CD4-positive, alpha-beta memory T cell (primary cell): ENCODE measurements at places on chromosomes 13 and 19. TPM values are rescaled to one million over a fixed set of nuclear protein-coding genes. Genes with fewer than 3 reads are reported as not detected.
A peak's percentile ranks its signal among the peaks of the same experiment; 100 is the strongest.

DNA sequence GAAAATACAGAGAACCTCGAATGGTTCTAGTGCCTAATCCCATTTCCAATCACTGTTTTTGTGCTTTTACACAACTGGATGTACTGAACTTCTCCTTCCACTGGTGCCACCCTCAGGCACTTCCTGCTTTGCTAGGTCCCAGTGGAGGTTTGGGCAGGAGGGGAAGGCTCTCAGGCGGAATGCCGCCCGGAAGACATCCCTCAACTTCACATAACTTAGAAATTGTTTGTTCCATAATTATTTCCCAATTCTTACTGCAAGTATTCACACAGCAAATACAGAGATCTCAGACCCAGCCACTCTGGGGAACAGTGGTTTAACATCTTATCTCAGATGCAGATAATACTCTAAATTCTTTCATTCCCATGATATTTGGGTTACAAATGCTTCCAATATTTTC lies 195.7 kb upstream of the IPO5 start:
- no peaks in the 10 kb centered on the region for H3K4me1 ChIP-seq
- H3K27ac ChIP-seq = no peak overlapping the region
- H3K27me3 ChIP-seq = no peaks in the 10 kb centered on the region
- no peak for DNase-seq
- H3K4me3 ChIP-seq = no peak overlapping the region
- H3K36me3 ChIP-seq = no peaks in the 10 kb centered on the region

DNA sequence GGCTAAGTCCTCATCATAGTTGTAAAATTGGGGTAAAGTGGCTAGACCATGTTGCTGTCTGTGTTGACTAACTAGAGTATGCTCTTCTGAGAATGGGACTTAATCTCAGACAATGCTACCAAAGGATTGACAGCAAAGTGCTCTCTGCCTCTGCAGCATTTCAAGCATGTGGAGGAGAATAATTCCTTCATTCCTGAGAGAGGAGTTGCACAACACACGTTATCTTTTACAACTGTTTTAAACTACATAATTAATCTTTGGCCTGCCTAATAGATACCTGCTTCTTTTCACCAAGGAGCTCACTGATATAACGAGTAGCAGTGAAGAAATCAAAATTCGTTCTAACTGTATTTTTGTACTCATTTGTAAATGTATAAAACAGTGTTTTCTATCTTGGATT lies 2172.2 kb downstream of the PCDH9 start:
- H3K4me3 ChIP-seq = no peak overlapping the region
- H3K27ac ChIP-seq = no peak overlapping the region
- no peaks in the 10 kb centered on the region for H3K36me3 ChIP-seq
- DNase-seq = no peak
- no peaks in the 10 kb centered on the region for H3K4me1 ChIP-seq

DNA sequence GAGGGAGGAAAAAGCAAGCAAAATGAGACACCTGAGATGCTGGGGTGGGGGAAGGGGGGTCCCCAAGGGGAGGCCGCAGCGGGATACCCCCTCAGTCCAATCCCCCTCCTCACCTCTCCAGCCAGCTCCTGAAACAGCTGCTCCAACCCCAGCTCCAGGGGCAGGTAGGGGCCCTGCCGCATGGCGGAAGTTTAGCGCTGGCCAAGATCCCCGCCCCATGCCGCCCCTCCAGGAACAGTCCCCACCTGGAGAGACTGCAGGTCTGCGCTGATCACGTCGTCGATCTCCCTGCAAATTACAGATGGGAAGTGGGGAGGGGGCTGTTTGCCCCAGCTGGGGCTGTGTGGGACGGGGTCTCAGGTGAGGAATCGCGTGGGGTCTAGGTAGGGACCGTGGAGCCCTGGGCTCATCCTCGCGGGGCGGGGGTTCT lies 9.0 kb downstream of the CAPN12 start:
- peak overlapping the region; percentile 53 for H3K27ac ChIP-seq
- H3K36me3 ChIP-seq = no peaks in the 10 kb centered on the region
- H3K4me1 ChIP-seq = peaks cover 56% of the 10 kb centered on the region
- no peaks in the 10 kb centered on the region for H3K27me3 ChIP-seq
- H3K4me3 ChIP-seq = peak overlapping the region; percentile 2
- peak; percentile 53 for DNase-seq

DNA sequence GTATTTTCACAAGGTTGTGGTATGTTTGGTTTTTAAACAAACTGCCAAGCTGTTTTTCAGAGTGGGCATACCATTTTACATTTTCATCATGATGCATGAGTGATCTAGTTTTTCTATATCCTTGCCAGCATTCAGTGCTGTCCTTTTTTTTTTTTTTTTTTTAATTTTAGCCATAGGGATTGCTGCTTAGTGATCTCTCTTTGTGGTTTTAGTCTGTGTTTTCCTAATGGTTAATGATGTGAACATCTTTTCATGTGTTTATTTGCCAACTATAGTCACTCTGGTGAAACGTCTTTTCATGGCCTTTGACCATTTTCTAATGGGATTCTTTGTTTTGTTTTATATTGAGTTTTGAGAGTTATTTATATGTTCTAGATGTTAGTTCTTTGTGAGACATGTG lies 59.7 kb downstream of the SHISA2 start:
- no peaks in the 10 kb centered on the region for H3K4me1 ChIP-seq
- H3K36me3 ChIP-seq = no peaks in the 10 kb centered on the region
- H3K27me3 ChIP-seq = no peaks in the 10 kb centered on the region
- no peak overlapping the region for H3K4me3 ChIP-seq
- no peak for DNase-seq
- no peak overlapping the region for H3K27ac ChIP-seq

GRCh38 chr13:95099541-95099940 lies 201.7 kb downstream of the ABCC4 start:
- H3K27ac ChIP-seq = no peak overlapping the region
- no peaks in the 10 kb centered on the region for H3K36me3 ChIP-seq
- no peaks in the 10 kb centered on the region for H3K4me1 ChIP-seq
- DNase-seq = no peak

- H3K27me3 ChIP-seq = no peaks in the 10 kb centered on the region
- peaks cover 15% of the 10 kb centered on the region for H3K4me1 ChIP-seq
- H3K4me3 ChIP-seq = no peak overlapping the region
- peak; percentile 9 for DNase-seq
Measured at GRCh38 chr19:5128936-5129389, 160.1 kb downstream of the KDM4B start.

DNA sequence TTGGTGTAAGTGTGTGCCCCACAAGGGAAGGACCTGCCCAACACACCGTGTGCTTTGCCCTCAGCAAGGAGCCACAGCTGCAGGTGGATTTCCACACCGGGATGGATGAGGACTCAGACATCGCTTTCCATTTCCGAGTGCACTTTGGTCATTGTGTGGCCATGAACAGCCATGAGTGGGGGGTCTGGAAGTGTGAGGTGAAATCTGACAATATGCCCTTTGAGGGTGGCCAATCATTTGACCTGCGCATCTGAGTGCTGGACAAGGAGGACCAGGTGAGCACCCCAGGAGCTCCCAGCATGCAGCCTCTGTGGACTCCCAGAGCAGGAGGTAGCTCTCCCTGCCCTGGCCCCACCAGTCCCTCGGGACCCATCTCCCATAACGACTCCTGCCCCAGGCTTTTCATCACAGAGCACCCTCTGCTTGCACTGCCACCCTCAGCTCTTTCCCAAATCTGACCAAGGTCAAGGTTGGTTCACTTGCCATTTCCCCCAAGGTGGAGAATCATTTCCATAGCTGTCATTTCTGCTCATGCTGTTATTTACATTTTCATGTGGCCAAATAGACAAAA lies 13.2 kb upstream of the EID2 start:
- no peak overlapping the region for H3K27ac ChIP-seq
- H3K36me3 ChIP-seq = no peaks in the 10 kb centered on the region
- H3K4me3 ChIP-seq = no peak overlapping the region
- DNase-seq = no peak
- H3K27me3 ChIP-seq = no peaks in the 10 kb centered on the region

GRCh38 chr13:37074703-37075102 lies 15.2 kb upstream of the SUPT20H start:
- DNase-seq = peak; percentile 5
- H3K27ac ChIP-seq = no peak overlapping the region
- H3K27me3 ChIP-seq = no peaks in the 10 kb centered on the region
- no peaks in the 10 kb centered on the region for H3K4me1 ChIP-seq
- H3K4me3 ChIP-seq = no peak overlapping the region

DNA sequence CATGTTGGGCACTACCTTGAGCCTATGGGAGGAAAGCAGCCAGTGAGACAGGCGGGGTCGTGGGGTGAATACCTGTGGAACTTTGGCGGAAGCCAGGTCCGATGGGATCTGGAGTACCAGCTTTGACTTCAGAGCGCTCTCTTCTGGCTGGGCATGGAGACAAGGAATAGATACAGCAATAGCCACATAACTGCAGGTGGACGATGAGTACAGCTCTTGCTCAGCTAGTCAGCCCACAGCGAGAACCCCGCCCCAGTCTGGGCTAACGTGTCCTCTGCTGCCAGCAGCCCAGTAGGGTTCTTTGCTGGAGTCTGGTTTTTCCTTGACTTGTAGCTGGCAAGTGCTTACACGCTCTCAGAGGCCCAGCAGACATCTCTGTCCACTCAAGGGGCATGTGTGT lies 83.4 kb downstream of the SIPA1L3 start:
- H3K27ac ChIP-seq = no peak overlapping the region
- no peak overlapping the region for H3K4me3 ChIP-seq
- H3K27me3 ChIP-seq = no peaks in the 10 kb centered on the region

GRCh38 chr19:54196536-54196935 lies 4.1 kb upstream of the RPS9 start:
- no peaks in the 10 kb centered on the region for H3K27me3 ChIP-seq
- DNase-seq = no peak
- peaks cover 17% of the 10 kb centered on the region for H3K4me1 ChIP-seq
- no peak overlapping the region for H3K27ac ChIP-seq
- H3K36me3 ChIP-seq = peaks cover 11% of the 10 kb centered on the region

DNA sequence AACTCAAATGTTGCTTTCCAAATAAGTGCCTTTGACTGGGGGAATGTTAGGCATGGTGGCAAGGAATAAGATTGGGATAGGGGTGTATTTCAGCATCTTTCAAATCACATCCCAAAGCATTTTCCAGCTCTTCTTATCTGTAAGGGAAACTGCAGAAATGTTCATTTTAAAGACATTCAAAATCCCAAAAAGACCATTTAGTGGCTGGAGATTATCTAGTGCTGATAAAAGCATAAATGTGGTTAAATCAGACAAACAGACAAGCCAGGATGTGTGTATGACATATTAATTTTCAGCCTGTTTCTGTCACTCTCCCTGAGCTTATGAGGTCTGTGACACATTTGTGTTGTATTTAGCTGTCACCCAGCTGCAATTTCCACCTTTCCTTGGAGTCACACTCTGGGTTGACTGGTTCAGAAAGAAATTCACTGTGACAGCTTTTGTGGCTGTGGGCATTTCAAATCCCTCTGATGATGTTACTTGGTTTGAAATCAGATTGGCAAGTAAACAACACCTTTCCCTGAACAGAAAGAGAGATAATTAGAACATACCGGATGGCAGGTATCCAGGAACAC lies 69.7 kb upstream of the SIAH3 start:
- DNase-seq = no peak
- no peaks in the 10 kb centered on the region for H3K27me3 ChIP-seq
- no peak overlapping the region for H3K4me3 ChIP-seq

- H3K27ac ChIP-seq = no peak overlapping the region
- no peak for DNase-seq
- no peaks in the 10 kb centered on the region for H3K4me1 ChIP-seq
- H3K4me3 ChIP-seq = no peak overlapping the region
- H3K36me3 ChIP-seq = no peaks in the 10 kb centered on the region
- no peaks in the 10 kb centered on the region for H3K27me3 ChIP-seq
Measured at GRCh38 chr13:25432691-25433090, 60.9 kb downstream of the ATP8A2 start.

DNA sequence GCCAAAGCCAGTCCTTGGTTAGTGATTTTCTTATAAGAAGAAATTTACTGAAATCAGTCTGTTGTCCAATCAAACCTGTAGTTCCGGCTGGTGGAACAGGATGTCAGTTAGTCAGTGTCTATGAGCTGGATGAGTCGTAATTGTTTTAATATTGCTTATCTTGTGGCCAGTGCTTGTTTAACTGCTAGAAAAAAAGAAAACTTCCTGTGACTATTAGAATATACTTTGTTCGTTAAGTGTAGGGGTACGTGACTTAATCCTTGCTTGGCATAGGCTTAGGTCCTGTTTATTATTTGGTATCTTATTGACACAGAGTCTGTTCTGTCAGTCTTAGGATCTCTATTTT lies 1484.8 kb upstream of the MIR17HG start:
- H3K4me1 ChIP-seq = no peaks in the 10 kb centered on the region
- no peak overlapping the region for H3K4me3 ChIP-seq
- H3K27ac ChIP-seq = no peak overlapping the region
- H3K36me3 ChIP-seq = no peaks in the 10 kb centered on the region

GRCh38 chr19:1516395-1516753 lies 3.6 kb upstream of the ADAMTSL5 start:
- H3K36me3 ChIP-seq = no peaks in the 10 kb centered on the region
- no peak overlapping the region for H3K27ac ChIP-seq
- peaks cover 13% of the 10 kb centered on the region for H3K4me1 ChIP-seq
- H3K4me3 ChIP-seq = no peak overlapping the region
- no peak for DNase-seq
- H3K27me3 ChIP-seq = no peaks in the 10 kb centered on the region

- H3K36me3 ChIP-seq = no peaks in the 10 kb centered on the region
- no peaks in the 10 kb centered on the region for H3K4me1 ChIP-seq
- DNase-seq = no peak
- no peaks in the 10 kb centered on the region for H3K27me3 ChIP-seq
Measured at GRCh38 chr13:51342706-51343105, 3.2 kb downstream of the SERPINE3 start.

- no peaks in the 10 kb centered on the region for H3K36me3 ChIP-seq
- H3K4me1 ChIP-seq = no peaks in the 10 kb centered on the region
- H3K4me3 ChIP-seq = no peak overlapping the region
- no peaks in the 10 kb centered on the region for H3K27me3 ChIP-seq
- DNase-seq = no peak
Measured at GRCh38 chr13:41658057-41658661, 200.8 kb downstream of the RGCC start.

GRCh38 chr19:45446944-45447343 lies 20.9 kb upstream of the FOSB start:
- no peak for DNase-seq
- no peaks in the 10 kb centered on the region for H3K27me3 ChIP-seq
- peaks cover 62% of the 10 kb centered on the region for H3K4me1 ChIP-seq

Gene ZNF98
- total RNA-seq = not detected

Gene ZNF490
- 10.6 TPM for total RNA-seq

Gene STARD13
- 0.36 TPM for total RNA-seq

Gene KLF1
- not detected for total RNA-seq

Gene GNA15
- total RNA-seq = 2.8 TPM

Gene ZNF417
- total RNA-seq = 49.4 TPM
